Effector memory CD4-positive, alpha-beta T cell (primary cell): ENCODE measurements at places on chromosomes 12 and 14.
A peak's percentile ranks its signal among the peaks of the same experiment; 100 is the strongest.

DNA sequence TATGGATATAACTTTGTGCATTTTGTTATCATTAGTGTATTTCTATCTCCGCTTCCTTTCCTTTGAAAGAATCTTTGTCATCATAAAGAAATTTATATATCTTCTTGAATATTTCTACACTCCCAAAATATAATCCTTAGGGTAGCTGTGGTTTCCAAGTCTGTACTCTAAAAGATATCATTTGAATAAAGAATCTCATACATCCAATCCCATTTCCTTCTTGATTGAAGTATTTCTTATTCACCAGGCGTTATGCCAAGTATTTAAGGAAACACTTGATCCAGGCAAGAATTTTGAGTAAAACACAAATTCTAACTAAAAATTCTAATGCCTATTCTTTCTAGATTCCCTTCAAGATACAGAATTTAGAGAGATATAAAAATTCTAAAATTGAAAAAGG is 821.8 kb downstream of the GALC start:
- no peak for DNase-seq

GRCh38 chr14:32028599-32028998 is 48.5 kb upstream of the ARHGAP5 start:
- DNase-seq = no peak

DNA sequence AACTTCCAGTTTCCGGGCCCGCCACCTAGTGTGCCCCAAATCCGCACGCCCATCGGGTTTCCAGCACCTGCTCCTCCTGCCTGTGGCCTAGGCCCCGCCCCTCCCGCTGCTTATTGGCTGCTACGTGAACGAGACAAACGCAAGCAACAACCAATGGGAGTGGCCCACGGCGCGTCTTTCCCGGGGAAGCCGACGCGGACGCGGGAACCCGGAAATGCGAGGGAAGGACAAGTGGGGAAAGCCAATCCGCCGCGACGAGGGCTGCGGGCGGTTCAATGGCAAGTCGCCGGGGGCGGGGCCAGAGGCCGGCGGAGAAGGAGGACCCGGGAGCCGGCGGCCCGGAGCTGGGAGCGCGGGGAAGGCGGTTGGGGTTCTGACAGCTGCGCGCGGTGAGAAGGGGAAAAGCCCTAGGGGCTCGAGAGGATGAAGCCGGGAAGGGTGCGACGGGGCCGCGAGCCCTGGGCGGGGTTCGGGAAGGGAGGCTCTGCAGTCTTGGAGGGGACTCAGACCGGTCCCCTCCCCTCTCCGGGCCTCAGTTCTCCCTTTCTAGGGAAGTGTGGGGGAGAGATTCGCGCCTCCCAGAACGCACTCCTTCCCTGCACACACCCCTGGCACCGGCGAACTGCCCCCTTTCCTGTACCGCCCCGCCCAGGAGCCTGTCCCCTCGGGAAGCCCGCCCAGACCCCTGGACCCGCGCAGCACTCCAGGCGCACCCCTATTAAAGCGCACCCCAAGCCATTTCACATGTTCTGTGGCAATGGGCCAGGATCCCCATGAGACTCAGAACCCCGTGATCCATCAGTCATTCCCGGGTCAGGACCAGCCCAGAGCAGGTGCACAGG is at the start of gene FICD:
Gene FICD (plus strand): TSS at position 305 of the 842 bp plus-strand sequence. CDS start 1,696 bp downstream, outside the sequence.
- peak; percentile 100 for DNase-seq

GRCh38 chr14:81989211-81989610 is 455.6 kb upstream of the SEL1L start:
- no peak for DNase-seq

- DNase-seq = no peak
Measured at GRCh38 chr12:119644930-119645329, 23.0 kb upstream of the PRKAB1 start.

- DNase-seq = no peak
Measured at GRCh38 chr12:1779783-1780182, 40.6 kb upstream of the LRTM2 start.

GRCh38 chr12:107411792-107412535 is 273.6 kb upstream of the PWP1 start:
- no peak for DNase-seq

GRCh38 chr12:11885261-11886038 is 185.3 kb upstream of the BCL2L14 start:
- no peak for DNase-seq

DNA sequence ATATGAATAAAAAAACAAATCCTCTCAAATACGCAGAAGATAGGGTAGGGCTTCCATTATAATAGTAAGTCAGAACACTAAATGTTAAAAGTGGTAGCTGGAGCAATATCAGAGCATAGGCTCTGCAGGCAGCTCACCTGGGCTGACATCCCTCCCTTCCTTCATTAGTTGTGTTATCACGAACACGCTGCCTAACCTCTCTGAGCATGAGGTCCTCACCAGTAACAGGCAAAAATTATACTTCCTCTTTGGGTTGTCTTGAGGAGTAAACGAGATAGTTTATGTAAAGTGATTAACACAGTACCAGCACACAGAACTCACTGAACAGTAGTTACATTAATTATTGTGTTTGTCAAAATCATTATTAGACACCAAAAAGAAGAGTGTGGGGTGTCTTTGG is 154.3 kb downstream of the STXBP6 start:
- DNase-seq = no peak
